ENCODE measurements at places on chromosomes 2 and 18.

DNA sequence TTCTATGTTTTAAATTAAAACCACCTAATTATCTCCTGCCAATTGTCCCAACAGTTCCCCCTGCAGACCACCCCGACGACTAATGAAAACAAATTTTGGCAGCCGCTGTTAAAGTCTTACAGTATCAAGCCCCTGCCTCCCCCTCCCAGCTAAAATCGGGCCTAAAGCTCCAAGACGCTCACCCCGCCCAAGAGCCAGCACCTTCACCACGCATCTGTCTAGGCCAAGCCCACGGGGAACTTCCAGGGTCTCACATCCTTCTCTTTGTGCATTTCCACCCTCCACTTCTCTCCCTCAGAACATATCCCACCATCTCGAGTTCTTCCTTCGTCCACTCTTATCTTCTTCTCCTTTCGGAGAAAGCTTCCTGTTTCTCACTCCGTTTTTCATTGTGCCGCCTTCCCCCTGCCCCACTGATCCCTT lies 445 bp downstream of the PRPF40A start:
- DNase-seq: no peak

DNA sequence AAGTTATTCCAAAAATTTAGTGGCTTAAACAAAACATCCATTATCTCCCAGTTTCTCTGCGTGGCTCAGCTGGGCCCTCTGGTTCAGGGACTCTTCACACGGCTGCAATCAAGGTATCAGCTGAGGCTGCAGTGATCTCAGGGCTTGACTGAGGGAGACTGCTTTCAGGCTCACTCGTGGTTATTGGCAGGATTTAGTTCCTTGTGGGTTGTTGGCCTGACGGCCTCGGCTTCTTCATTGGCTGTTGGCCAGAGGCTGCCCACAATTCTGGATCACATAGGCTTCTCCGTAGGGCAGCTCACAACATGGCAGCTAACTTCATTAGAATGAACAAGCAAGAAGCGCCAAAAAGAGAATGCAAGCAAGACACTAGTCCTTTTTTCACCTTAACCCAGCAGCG lies 90.1 kb downstream of the ABI2 start:
- DNase-seq: no peak

- DNase-seq: no peak
These were observed 371.8 kb upstream of the SALL3 start for GRCh38 chr18:78607784-78608183.

DNA sequence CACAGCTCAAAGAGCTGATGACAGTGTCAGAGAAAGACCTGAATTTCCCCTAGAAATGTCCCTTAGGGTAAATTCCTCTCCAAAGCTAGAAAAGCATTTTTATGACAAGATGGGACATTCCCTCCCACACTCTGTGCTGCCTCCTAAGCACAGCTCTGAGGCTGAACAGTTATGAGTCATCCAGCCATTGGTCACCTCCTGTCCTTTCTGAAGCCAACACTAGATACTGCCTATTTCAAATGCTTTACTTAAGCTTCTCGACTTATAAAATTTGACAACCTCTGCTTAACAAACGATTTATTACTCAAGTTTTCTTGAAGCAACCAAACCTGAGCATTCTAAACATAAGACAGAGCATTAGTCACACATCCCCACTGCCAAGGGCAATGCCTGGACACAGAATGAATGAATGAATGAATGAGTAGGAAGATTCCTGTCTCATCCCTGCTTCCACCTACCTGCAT lies 35.4 kb downstream of the B4GALT6 start:
- peak; percentile 63 for DNase-seq

GRCh38 chr2:109080109-109080508 lies 48.9 kb upstream of the SH3RF3 start:
- DNase-seq: no peak

- DNase-seq: no peak
These were observed 10.6 kb upstream of the SAP130 start for GRCh38 chr2:128038411-128038810.

DNA sequence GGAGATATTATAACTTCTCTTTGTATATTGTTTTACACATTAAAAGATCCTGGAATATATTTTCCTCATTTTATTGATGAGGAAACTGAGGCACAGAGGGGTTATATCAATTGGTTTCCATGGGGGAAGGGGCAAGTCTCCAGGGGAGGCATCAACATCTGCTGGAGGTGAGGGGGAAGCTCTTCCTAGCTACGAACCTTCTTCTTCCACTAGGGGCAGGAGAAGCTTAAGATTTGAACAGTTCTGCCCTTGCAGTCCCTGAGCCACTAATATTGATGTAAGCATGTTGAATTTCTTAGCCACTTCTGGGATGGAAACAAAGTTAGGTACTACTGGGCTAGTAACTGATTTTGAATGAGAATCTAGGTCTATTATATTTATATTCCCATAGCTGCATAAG lies 140.1 kb upstream of the AQP4 start:
- DNase-seq: no peak

Data from kidney epithelial cell (primary cell).